ENCODE measurements at places on chromosomes 1 and 21. TPM values are rescaled to one million over a fixed set of nuclear protein-coding genes. Genes with fewer than 3 reads are reported as not detected.
A peak's percentile ranks its signal among the peaks of the same experiment; 100 is the strongest.

The GBP3 gene
- total RNA-seq, result 0.18 TPM

The TMEM82 gene
- total RNA-seq, result 1.4 TPM

The CHRNB2 gene
- total RNA-seq, result 1.6 TPM

DNA sequence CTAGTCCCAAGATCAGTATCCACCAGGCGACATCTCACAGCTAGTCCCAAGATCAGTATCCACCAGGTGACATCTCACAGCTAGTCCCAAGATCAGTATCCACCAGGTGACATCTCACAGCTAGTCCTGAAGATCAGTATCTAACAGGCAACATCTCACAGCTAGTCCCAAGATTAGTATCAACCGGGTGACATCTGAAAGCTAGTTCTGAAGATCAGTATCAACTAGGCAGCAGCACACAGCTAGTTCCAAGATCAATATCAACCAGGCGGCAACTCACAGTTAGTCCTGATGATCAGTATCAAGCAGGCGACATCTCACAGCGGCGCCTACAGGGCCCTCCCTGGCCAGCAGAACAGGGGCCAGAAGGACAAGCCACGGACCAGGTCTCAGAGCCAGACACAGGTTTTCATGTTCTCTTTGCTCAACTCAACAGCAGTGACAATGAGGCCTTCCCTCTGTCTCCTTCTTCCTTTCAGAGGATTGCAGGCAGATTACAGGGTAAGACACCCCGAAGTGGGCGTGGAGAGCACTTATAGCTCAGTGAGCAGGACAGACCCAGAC, 32.5 kb downstream of the NPHP4 start:
- no peak overlapping the region for H3K4me3 ChIP-seq
- DNase-seq, result no peak
- H3K36me3 ChIP-seq, result peaks cover 20% of the 10 kb centered on the region
- H3K4me1 ChIP-seq, result peaks cover 7% of the 10 kb centered on the region

DNA sequence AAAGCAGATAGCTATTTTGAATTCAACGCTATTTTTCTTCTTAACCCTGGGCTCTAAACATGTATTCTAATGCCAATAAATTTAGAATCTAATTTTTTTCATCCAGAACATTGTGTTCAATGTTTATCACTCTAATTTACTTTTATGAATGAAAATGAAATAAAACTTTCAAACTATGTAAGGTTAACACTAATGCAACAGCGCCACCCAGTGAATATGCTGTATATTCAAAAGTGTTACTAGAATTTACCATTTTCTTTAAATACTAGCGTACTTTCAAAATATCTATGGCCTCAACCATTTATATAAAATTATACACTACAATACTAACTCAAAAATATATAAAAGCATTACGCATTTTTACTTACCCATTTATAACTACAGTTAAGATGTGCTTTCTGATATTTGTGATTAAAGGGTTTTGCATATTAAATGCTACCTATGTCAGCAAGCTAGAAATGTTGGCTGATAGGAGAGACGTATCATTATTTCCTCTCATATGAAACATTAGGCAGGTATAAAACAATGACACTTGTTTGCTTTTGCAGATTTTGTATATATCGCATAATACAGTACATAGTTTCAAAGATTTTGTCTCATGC, 5.9 kb upstream of the NUF2 start:
- H3K27me3 ChIP-seq, result no peaks in the 10 kb centered on the region
- no peak overlapping the region for H3K27ac ChIP-seq
- H3K36me3 ChIP-seq, result no peaks in the 10 kb centered on the region

DNA sequence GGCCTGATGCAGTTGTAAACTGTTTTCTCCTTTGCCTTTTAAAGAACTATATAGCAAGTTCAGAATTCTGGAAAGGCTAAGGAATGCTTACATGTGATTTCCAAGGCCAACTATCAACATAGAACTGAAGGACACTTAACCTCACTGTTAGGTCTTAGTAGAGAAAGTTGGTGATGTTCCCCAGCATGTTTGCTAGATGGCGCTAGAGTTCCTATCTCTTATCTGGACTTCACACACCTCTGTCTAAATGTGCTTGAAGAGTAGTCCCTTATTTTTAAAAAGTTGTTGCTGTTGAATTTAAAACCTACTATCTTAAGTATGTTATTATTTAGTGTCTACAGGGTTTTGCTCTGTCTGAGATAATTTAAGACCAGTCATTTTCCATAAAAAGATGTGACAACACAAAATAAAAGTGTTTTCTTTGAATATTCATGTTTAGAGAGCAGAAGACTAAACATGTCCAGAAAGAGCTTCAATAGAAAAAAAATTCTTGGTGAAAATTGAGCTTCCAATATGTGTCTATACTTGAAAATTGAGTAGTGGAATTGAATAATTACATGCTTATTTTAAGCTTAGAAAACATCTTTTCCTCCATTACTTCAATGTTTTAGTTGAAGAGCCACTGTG, 237.3 kb downstream of the S1PR1 start:
- no peaks in the 10 kb centered on the region for H3K4me1 ChIP-seq
- DNase-seq, result peak; percentile 21
- no peaks in the 10 kb centered on the region for H3K27me3 ChIP-seq
- no peak overlapping the region for H3K27ac ChIP-seq

GRCh38 chr1:159023723-159024122, 14.0 kb downstream of the IFI16 start:
- peak overlapping the region; percentile 12 for H3K4me3 ChIP-seq
- no peaks in the 10 kb centered on the region for H3K27me3 ChIP-seq
- H3K27ac ChIP-seq, result no peak overlapping the region
- no peak for DNase-seq
- no peaks in the 10 kb centered on the region for H3K36me3 ChIP-seq

- H3K27ac ChIP-seq, result peak overlapping the region; percentile 89
- peaks cover 74% of the 10 kb centered on the region for H3K4me1 ChIP-seq
- peaks cover 3% of the 10 kb centered on the region for H3K27me3 ChIP-seq
- no peak overlapping the region for H3K4me3 ChIP-seq
These were observed 3.9 kb downstream of the COL18A1 start for GRCh38 chr21:45408801-45409261.

- H3K4me3 ChIP-seq, result no peak overlapping the region
- DNase-seq, result no peak
- H3K27me3 ChIP-seq, result no peaks in the 10 kb centered on the region
- H3K36me3 ChIP-seq, result peaks cover 15% of the 10 kb centered on the region
- H3K4me1 ChIP-seq, result no peaks in the 10 kb centered on the region
These were observed 154.8 kb upstream of the CHODL start for GRCh38 chr21:18089786-18090185.

- no peak overlapping the region for H3K4me3 ChIP-seq
- no peaks in the 10 kb centered on the region for H3K4me1 ChIP-seq
- no peak overlapping the region for H3K27ac ChIP-seq
These were observed 296.0 kb downstream of the PTPRU start for GRCh38 chr1:29532285-29532684.

GRCh38 chr1:153509729-153510354, 25.9 kb downstream of the S100A6 start:
- no peak overlapping the region for H3K4me3 ChIP-seq
- H3K4me1 ChIP-seq, result peaks cover 3% of the 10 kb centered on the region
- H3K27me3 ChIP-seq, result peaks cover 27% of the 10 kb centered on the region
- H3K36me3 ChIP-seq, result no peaks in the 10 kb centered on the region
- peak; percentile 62 for DNase-seq

Data from WTC11 (cell line).